Stimulated activated CD4-positive, alpha-beta T cell treated with anti-CD3 and anti-CD28 coated beads, Interleukin-15, amount 100 ng/mL, for 1 hour (primary cell): ENCODE measurements at places on chromosomes 4 and X.

- no peak for DNase-seq
These were observed 32.9 kb downstream of the HOPX start for GRCh38 chr4:56648021-56648823.

- DNase-seq: peak; percentile 17
These were observed 1.2 kb upstream of the MORF4L2 start for GRCh38 chrX:103687696-103688201.

DNA sequence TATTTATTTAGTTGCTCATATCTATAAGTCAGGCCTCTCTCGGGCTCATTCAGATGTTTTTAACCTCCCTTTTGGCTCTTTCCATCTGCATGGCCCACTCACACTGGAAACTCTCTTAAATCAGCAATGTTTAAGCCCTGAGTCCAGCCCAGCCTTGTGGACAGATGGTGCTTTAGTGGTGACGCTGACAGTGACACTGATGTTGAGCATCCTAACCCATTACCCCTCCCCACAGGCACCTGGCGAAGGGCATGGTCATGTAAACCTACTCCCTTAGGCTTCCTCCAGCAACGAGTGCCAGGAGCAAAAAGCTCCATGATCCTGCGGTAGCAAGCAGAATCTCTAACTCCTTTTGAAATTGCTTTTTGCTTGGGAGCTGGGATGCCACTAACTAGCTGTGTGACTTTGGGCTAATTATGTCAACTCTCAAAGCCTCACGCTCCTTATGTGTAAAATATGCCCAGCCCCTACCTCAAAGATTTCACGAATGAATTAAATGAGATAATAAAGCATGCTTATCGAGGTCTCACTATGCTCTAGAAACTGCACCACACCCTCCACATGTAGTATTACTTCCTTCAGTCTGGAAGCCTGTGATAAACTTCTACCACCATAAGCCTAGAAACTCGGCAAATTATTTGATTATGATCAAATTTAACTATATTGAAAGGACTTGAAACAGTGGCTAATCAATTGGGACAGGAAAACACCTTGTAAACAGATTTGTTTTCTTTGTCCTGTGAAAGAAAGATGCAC lies 569.4 kb downstream of the BCOR start:
- no peak for DNase-seq

DNA sequence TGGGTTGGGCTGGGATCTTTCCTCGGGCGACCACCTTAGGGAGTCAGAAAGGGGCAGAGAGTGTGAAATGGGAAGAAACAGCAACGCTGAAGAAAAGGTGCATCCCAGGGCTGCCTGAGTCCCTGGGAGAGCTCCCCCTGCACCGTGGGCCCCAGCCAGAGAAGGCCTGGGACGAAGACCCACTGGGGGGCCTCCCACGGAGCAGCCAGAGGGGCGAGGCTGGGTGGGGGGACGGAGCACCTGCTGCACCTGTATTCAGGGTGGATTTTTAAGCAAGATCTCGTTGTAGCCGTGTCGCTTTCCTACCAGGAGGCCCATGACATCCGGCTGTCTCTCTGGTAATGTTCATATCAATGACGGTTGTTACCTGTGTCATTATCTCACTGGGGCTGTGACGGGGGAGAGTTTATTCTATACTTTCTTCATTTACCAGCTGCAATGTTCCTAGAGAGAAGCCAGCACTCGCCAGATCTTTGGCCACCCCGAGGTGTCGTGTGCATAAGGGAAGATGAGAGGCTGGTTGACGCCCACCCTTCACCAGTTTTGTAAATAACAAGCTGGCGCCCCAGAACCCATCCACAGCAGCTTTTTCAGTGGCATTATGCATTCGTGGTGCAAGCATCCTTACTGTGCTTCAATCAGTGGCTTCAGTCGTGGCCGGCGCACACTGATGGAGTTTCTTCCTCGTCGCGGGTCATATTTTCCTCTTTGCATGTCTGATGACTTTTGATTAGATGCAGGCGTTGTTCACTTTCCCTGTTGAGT lies 5.6 kb upstream of the PCGF3 start:
- no peak for DNase-seq

GRCh38 chr4:125432078-125432477 lies 117.3 kb downstream of the FAT4 start:
- DNase-seq: no peak

DNA sequence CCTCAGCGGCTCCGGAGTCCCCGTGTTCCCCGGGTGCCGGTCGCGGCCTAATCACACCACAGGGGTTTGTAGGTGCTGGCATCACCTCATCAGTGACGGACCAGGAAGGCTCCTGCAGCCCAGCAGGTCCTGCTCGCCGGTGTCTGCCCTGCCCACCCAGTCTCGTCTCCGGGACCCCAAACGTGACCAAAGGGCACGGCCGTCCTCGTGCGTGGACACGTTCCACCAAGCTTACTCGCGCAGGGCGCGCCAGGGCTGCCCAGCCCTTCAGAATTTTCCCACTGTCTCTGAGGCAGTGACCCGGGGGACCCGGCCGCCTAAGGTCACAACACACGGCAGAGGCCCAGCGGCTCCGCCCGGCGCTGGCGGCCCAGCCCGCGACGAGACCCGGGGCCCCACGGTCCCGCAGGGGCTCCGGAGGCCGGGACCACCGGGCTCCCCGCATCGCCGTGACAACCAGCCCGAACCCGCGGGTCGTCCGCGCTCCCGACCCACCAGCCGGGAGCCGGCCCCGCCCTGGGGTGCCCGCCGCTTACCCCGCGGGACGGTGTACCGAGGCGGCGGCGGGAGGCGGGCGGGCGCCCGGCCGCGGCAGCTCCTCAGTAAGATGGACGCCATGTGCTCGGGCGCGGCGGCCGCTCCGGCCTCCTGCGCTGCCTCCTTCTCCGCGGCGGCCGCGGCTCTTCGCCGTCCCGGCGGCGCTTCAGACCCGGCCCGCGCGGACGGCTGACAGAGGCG lies 454 bp downstream of the LETM1 start:
- DNase-seq: no peak

- no peak for DNase-seq
These were observed 13.7 kb downstream of the RASSF6 start for GRCh38 chr4:73606465-73606974.

DNA sequence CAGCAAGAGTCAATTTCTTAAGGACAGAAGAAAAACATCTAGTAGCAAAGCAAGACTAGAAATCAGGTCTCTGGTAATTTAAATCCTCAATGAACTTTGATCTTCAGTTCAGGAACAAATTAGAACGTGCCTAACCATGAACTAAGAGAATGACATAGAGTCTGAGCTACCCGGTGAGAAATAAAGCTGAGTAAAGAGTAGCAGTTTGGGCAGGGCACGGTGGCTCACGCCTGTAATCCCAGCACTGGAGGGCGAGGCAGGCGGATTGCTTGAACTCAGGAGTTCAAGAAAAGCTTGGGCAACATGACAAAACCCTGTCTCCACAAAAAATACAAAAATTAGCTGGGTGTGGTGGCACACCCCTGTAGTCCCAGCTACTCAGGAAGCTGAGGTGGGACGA lies 37.7 kb downstream of the ACE2 start:
- no peak for DNase-seq

DNA sequence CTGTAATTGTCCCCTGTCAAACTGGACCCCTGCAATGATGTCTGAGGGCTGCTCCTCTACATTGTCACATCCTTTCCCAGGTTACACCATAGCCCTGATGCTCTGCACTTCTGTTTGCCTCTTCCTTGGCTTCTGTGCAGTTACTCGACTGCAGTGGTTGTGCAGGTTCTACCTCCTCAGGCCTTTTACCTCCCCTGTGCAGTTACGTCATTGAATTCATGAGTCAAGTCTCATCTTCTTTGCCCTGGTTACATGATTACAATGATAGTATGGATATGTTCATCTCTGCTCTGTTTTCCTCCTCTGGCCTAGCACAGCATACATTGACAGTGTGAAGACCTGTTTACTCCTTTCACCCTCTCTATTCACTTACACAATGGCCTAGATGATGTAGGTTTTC lies 83.2 kb downstream of the FAM47B start:
- DNase-seq: no peak

DNA sequence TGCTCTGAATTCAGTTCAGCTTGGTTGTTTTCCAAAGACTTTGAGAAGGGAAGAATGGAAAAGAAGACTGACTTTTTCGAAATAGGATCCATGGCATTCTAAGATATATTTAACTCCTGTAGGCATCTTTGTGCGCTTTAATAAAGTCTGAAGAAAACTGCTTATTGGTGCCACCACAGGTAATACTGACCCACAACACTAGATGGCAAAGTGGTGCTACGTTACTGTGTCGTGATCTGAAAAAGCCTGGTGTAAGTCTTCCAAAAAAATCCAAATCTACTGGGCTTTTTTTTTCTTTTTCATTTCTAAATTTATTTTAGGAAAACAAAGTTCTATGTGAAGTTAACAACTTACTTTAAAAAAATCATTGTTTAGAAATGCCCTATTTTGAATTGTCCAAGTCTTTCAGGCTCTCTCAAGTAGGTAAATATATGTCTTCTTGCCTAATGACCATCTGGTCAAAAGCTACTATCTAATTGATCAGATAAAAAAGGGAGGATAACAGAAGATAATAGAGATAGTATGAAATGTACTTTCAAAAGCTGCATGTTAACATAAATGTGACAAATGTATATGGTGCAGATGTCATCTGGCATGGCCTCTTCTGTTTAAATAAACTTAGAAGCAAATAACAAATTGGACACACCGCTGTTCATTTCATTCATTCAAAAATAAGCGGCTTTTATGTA lies 47.0 kb upstream of the MID1IP1 start:
- DNase-seq: no peak
